Mucosa of descending colon (tissue), 3 donors: ENCODE measurements at places on chromosomes 13 and 19. TPM values are rescaled to one million over a fixed set of nuclear protein-coding genes. Genes with fewer than 3 reads are reported as not detected.

The PRSS57 gene
- not detected for total RNA-seq

The TNNI3 gene
- not detected for total RNA-seq

The ZFP82 gene
- 1.1 TPM for total RNA-seq

The LSR gene
- 302 TPM for total RNA-seq

The PTPRS gene
- total RNA-seq: 22.5 TPM

The ZNF266 gene
- 16.6 TPM for total RNA-seq

The ZNF285 gene
- 1.5 TPM for total RNA-seq

The TPTE2 gene
- total RNA-seq: not detected

The ZNF613 gene
- total RNA-seq: 6.6 TPM

The F2RL3 gene
- 2.0 TPM for total RNA-seq

The SERTM1 gene
- not detected for total RNA-seq

The LYPD3 gene
- 0.46 TPM for total RNA-seq

The ADGRE2 gene
- 1.1 TPM for total RNA-seq

The STOML3 gene
- total RNA-seq: 0.52 TPM

DNA sequence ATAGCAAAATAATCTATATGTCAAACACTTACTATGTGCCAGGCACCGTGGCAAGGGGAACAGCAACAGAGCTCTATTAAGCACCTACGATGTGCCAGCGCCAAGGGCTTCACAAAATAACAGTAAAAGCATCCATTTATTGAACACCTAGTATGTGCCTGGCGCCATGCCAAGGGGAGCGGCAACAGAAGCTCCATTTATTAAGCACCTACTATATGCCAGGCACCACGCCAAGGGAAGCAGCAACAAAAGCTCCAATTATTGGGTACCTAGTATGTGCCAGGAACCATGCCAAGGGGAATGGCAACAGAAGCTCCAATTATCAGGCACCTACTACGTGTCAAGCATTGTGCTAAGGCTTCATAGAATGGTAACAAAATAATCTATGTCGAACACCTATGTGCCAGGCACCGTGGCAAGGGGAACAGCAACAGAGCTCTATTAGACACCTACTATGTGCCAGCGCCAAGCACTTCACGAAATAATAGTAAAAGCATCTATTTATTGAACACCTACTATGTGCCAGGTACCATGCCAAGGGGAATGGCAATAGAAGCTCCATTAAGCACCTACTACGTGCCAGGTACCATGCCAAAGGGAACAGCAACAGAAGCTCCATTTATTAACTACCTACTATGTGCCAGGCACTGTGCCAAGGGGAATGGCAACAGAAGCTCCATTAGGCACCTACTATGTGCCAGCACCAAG, 107.7 kb downstream of the PTPRS start:
- no peak for DNase-seq

GRCh38 chr13:73040968-73041596, 17.7 kb upstream of the KLF5 start:
- DNase-seq: peak; percentile 58

DNA sequence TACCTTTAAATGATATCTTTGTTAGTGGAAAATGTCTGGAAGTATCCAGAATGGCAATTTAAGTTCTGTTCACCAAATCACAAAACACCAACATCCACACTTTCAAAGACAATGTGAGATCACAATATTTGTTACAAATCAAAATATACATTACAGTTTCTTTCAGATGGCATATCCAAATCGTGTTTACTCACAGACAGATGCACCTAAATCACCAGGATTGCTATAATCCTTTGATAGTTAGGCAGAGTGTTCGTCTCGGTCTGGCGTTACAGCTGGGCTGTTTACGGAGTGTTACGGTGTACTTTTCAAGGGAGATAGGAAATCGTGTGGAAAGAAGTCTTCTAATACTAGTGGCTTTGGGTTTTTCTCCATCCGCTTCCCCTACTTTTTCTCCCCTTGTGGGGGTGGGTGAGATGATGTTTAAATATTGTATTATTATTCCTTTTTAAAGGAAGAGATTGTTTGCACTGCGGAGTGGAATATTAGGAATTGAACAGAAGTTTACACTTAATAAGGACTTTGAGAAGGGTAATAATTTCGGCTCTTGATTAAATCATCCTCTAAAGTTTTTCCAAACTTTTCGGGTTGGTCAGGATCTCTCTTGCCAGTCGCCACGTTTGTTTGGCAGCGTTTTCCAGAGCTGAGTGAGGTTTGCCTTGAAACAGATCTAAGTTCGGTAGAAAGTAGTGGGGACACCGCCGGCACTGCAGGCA, 1.8 kb downstream of the MAB21L1 start:
- DNase-seq: no peak

DNA sequence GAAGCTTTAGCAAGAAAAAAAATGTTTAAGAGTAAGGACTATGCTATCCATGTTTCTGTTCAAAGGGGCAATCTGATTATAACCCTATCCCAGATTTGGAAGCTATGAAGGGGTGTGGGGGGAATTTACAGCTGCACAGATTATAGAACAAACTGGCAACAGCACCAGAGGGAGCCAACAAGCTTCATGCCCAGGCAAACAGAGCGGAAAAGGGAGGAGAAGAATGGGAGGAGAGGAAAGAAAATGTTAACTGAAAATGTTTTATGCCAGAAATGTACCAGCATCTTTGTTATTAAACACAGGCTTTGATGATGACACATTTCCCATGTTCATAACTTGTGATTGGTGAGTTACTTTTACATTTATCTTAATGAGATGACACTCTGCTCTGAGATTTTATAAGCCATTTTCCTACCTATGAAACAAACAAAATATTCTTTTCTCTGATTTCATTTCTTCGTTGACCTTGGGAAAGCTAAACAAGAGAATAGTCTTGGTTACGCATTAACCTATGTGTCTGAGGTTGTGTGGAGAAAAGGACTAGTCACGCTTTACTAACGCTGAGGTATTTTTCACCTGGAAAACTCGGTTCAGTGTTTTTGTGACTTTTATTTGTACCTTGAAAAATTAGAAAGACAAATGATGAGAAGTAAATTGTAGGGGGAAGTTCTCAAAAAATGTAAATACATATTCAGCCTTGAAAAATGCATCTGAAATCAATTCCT, 235.8 kb upstream of the MIR17HG start:
- no peak for DNase-seq

GRCh38 chr19:28556371-28556770, 656.6 kb downstream of the UQCRFS1 start:
- no peak for DNase-seq

GRCh38 chr13:29538652-29539040, 56.8 kb downstream of the SLC7A1 start:
- DNase-seq: no peak

GRCh38 chr13:111864566-111864965, 202.4 kb upstream of the SOX1 start:
- DNase-seq: no peak

- DNase-seq: no peak
Measured at GRCh38 chr13:93750676-93751075, 524.1 kb downstream of the GPC6 start.

DNA sequence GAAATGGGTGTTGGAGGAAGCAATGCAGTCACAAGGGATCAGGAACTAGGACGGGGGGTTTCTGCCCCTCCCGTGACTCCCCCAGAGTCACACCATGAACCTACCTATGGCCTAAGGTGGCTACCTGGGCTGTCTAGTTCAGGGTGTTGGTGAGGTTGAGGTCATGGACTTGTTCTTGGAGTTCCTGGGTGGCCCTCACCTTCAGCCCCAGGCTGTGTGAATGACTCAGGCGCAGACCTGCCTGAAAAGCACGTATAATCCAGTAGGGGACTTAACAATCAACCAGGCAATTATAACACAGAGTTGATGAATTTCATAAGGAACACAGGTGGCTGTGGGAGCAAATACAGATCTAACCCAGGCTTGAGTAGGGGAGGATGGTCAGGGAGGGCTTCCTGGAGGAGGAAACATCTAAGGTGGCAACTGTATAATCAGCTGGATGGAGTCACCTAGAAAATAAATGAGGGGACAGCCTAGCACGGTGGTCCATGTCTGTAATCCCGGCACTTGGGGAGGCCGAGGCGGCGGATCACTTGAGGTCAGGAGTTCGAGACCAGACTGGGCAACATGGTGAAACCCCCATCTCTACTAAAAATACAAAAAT, 25.6 kb upstream of the ADGRE1 start:
- no peak for DNase-seq

DNA sequence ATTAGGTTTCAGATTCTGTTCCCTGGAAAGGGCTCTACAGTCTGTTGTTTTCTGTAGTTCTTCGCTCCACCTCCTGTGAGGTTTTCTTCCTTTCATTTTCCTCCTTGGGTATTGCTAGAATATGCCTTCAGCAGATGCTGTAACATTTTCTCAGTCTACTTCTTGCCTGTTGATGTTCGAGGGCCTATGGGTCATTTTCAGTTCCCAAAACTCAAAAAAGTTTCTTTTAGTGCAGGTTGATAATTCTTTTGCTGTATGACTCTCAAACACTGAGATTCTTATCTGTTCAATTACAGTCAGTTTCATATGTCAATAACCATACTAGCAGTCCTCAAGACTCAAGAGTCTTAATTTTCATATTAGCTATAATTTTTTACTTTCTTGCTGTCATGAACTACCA, 268.3 kb downstream of the RFC3 start:
- no peak for DNase-seq

- peak; percentile 57 for DNase-seq
Measured at GRCh38 chr13:52846567-52847321, 1.7 kb downstream of the PCDH8 start.

DNA sequence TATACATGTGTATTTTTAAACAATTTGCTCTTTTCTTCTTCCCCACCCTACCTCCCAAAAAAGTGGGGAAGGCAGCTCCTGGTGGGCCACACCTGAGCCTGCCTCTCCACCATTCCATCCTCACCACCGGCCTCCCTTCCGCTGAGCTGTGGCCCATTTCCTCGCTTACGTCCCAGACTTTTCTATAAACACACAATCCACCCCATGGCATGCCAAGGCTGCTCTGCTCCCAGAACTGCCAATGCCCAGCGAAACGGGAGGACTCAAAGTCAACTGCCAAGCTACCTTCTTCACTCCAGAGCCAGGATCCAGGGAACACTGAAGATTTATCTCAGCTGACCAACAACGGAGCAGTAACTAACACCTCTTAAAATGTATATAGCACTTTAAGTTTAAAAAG, 2.8 kb downstream of the N4BP2L1 start:
- DNase-seq: no peak

GRCh38 chr19:51093101-51093500, 10.4 kb upstream of the KLK14 start:
- DNase-seq: no peak

- no peak for DNase-seq
Measured at GRCh38 chr13:98462946-98463345, 114.0 kb downstream of the STK24 start.

- no peak for DNase-seq
Measured at GRCh38 chr13:102132777-102133295, 269.0 kb downstream of the FGF14 start.

DNA sequence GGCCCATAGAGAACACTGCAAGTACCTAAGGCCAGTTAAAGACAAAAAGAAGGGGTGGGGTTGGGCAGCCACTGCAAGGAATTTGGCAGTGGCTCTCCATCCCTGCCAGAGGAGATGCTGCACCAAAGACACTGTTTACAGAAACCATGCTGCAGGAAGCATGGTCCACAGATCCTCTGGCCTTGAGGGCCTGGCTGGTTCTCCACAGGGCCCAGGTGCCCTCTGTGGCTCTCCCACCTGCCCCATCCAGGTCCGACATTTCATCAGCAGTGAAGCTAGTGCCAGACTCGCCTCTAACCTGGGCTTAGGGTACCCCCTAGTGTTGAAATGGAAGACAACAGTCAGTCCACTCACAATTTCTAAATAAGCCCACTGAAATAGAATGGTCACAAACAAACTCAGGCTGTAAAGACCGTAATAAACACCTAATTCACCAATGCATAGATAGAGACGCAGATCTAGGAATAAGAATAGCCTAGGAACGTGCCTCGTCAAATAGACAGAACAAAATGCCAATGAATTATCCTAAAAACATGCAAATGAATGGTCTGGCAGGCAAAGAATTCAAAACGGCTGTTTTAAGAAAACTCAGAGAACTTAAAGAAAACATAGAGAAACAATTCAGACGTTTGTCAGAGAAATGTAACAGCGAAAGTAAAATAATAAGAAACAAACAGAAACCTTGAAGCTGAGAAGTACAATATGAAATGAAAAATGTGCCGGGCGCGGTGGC, 23.3 kb downstream of the LYPD4 start:
- DNase-seq: no peak

GRCh38 chr19:16141043-16141442, 2.4 kb upstream of the HSH2D start:
- DNase-seq: peak; percentile 74

GRCh38 chr19:18772620-18773587, 18.2 kb downstream of the COMP start:
- DNase-seq: no peak

GRCh38 chr13:82747958-82748357, 1134.3 kb downstream of the SLITRK1 start:
- DNase-seq: no peak

DNA sequence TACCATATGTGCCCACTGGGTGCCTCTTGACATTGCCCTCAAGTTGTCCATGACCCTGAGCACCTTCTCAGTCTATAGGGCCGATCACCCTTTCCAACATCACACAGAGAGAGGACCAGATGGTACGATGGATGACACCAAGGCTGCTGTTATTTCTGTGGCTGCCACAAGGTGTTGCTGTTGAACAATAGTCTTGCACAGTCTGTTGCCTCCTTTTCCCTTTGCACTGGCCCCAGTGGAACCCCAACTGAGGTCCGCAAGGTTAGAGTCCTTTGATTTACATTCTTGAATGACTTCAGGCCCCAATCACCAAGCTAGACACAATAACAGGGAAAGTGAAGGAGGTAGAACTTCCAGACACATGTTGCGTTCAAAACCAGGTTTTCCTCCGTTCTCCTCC, 52.0 kb downstream of the TINCR start:
- no peak for DNase-seq

DNA sequence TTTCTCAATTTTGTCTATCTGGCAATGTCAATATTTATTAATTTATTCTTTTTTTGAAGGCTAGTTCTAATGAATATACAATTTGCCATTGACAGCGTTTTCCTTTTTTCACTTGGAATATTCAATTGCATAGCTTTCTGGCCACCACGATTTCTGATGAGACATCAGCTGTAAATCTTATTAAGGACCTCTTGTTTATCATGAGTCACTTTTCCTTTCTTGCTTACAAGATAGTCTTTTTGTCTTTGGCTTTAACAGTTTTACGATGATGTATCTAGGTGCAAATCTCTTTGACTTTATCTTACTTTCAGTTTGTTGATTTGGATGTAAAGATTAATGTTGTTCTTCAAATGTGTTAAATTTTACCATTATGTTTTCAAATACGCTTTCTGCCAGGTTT, 991.6 kb upstream of the SLC10A2 start:
- DNase-seq: no peak

DNA sequence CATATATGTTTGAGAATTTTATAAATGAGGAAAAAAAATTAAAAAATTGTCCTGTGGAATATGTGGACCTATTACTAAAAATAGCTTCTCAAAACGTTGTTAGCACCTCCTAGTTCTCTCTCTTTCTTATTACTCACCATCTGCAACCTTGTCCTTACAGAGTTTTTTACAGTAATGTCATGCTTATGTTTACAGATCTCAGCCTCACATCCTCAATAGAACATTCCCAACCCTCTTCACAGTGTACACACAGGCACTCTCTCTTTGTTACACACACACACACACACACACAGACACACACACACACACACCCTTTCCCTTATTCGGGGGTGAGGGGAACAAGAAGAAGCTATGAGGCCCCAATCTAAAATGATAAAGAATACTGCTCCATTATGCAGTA, 197.7 kb downstream of the SLITRK6 start:
- DNase-seq: no peak

GRCh38 chr13:27868641-27869435, 51.0 kb upstream of the PDX1 start:
- DNase-seq: peak; percentile 20

GRCh38 chr19:6577476-6578125, 13.3 kb downstream of the CD70 start:
- no peak for DNase-seq
